ENCODE measurements at places on chromosomes 13 and 19.

GRCh38 chr13:40165316-40165932 is 501.0 kb downstream of the FOXO1 start:
- DNase-seq: no peak

DNA sequence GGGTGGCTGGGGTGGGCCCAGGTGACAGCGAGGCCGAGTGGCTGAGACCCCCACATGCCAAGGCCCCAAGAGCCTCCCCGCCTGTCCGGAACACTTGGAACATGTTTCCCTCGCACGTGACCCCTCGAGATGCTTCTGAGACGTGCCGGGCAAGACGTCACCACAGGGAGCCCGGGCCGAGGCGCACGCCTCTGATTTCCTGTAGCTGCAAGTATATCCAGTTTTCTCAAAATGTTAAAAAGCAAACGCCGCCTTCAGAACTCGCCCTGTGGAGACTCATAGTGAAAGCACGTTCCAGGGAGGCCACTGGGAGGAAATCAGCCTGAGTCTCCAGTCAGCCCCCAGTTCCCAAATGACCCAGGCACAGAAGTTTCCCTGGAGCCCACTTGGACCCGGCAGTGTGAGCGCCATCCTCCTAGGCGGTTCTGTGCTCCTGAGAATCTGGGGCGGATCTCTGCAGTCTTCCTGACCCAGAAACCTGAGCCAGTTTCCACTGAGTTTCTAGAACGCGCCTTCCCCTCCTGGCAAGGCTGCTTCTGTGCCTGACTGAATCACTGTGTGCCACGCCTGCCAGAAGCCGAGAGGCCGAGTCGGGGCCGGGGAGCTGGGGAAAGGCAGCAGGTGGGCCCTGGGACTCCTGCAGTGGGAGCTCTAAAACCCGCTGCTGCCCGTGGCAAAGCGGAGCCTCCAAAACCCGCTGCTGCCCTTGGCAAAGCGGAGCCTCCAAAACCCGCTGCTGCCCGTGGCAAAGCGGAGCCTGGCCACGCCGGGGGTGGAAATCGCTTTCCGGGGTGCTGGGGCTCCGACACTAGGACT is 179.3 kb downstream of the KDM4B start:
- peak; percentile 11 for DNase-seq

DNA sequence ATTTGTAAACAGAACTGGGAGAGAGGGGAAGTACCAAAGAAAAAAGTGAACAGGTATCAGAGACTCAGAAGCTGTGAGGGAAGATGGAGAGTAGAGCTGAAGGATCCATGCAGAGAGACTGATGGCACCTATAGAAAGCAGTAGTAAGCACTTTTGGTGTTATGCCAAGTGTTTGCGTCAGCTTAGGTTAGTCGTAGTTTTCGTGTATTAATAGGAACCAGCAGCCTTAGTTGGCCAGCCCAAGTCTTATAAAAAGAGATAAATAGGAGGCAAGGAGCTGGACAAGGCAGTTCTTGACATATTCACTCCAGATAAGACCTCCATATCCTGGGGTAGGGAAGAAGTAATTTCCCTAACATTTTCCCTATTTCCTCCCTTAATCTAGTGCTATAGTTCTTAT is 214.2 kb downstream of the OXGR1 start:
- no peak for DNase-seq

DNA sequence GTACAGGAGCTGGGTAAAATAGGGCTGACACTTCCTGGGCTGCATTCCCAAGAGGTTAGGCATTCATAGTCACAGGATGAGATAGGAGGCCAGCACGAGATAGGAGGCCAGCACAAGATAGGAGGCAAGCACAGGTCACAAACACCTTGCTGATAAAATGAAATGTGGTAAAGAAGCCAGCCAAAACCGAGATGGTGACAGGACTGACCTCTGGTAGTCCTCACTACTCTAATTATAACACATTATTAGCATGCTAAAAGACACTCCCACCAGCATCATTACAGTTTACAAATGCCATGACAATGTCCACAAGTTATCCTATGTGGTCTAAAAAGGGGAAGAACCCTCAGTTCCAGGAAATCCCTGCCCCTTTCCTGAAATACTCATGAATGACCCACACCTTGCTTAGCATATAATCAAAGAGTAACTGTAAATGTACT is 20.9 kb upstream of the IGSF23 start:
- DNase-seq: no peak

- DNase-seq: no peak
These were observed 31.2 kb downstream of the DLEU7 start for GRCh38 chr13:50812242-50812641.

DNA sequence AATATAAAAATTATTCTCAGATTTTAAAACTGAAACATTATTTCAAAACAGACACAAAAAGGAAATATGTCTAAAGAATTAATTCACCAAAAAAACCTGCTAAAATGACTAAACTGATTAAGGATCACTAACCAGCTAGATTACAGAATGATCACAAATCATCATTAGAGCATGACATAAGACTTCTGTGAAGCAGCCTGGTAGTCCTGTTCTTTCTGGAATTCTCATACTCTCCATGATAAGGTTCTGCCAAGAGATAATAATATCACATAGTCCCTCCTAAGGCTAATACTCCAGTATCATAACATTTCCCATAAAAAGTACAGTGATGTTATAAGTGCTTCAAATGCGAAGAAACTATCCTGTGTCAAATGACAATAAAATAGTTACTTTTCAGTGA is 1814.9 kb downstream of the SLITRK5 start:
- no peak for DNase-seq

GRCh38 chr19:51064534-51065220 is at the start of gene KLK13:
Gene KLK13 (minus strand): TSS chr19:51065092. CDS start chr19:51065067, 25 bp downstream.
- no peak for DNase-seq

All from uterus (tissue), 4 donors.